ENCODE measurements at places on chromosomes 3 and 15. TPM values are rescaled to one million over a fixed set of nuclear protein-coding genes. Genes with fewer than 3 reads are reported as not detected.
A peak's percentile ranks its signal among the peaks of the same experiment; 100 is the strongest.

DNA sequence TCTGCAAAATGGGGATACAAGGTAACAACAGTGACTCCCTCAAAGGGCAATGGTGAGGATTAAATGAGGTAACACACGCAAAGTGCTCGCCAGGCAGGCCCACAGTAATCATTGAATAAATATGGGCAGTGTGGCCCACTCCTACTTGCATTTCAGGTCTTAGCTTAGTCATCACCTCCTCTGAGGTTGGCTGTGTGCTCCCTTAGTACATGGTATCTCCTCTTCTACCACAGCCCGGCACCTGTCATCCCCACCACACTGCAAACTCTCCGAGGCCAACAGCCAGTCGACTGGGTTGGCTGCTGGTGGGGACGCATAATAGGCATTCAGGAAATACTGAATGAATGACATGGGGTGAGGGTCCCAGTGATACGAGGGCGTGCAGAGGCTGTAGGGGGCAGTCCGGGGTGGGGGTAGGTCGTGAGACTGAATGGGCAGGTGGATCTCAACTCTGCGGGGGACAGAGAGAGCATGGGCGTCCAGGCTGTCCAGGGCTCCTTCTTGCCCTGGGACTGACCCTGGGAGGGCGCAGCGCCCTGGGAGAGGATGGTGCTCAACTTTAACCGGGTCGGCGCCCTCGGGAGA lies 375 bp upstream of the MYZAP start:
- DNase-seq: peak; percentile 22
- H3K4me3 ChIP-seq: no peak overlapping the region
- H3K36me3 ChIP-seq: no peaks in the 10 kb centered on the region
- peaks cover 17% of the 10 kb centered on the region for H3K4me1 ChIP-seq
- no peak overlapping the region for H3K27ac ChIP-seq
- H3K27me3 ChIP-seq: peaks cover 2% of the 10 kb centered on the region

DNA sequence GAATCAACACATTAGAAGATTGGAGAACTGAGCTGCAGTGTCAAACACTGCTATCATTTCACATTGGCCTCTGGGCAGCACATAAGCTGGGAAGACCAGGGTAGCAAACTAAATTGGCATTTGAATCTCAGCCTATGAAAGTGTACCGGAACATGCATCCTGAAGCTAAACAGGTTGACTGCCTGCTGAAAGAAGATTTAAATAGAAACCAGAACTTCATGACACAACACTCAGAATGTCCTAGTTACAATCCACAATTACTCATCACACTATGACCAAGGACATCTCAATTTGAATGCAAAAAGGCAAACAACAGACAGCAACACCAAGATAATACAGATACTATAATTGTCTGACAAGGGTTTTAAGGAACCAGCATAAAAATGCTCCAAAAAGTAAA lies 26.2 kb downstream of the TM2D3 start:
- H3K36me3 ChIP-seq: peaks cover 25% of the 10 kb centered on the region
- H3K27ac ChIP-seq: no peak overlapping the region
- no peak overlapping the region for H3K4me3 ChIP-seq
- no peaks in the 10 kb centered on the region for H3K4me1 ChIP-seq

Gene SAMMSON
- not detected for total RNA-seq

DNA sequence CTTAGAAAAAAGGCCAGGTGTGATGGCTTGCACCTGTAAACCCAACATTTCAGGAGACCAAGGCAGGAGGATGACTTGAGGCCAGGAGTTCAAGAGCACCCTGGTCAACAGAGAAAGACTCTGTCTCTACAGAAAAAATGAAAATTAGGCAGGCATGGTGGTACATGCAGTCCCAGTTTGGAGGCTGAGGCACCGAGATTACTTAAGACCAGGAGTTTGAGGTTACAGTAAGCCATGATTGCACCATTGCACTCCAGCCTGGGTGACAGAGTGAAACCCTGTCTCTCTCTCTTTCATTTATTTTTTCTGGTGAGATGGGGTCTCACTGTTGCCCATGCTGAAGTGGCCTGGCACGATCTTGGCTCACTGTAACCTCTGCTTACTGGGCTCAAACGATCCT lies 24.7 kb downstream of the IP6K1 start:
- peaks cover 12% of the 10 kb centered on the region for H3K36me3 ChIP-seq
- H3K27me3 ChIP-seq: no peaks in the 10 kb centered on the region
- no peak for DNase-seq
- H3K4me1 ChIP-seq: no peaks in the 10 kb centered on the region

DNA sequence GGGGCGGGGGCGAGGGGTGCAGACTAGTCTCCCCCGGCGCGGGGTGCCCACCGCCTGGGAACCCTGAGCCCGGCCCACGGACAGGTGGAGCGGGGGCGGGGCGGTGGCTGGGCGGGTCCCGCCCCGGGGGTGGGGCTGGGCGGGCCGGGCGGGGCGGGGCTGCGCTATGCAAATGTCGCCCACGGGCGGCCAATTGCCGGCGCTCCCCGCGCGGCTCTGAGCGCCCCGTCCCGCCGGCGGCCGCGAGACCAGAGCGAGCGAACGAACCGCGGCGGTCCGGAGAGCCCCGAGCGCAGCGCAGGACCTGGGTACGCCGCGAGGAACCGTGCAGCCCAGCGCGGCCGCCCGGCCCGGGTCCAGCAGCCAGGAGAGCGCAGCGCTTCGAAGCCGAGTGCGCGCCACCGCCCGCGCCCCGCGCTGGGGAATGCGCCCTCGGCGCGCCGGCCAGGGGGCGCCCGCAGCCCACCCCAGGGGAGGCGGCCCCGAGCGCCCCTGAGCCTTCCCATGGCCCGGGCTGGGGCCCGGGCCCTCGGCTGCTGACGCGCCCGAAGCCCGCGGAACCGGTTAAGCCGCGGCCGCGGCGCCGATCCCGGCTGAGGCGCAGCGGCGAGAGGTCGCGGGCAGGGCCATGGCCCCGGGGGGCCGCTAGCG lies at the start of gene SEMA3F:
Gene SEMA3F, plus strand, starts transcription at position 485 of the 651 bp plus-strand sequence. CDS start 4,299 bp downstream, outside the sequence.
- peaks cover 11% of the 10 kb centered on the region for H3K27me3 ChIP-seq
- H3K4me1 ChIP-seq: peaks cover 14% of the 10 kb centered on the region
- no peaks in the 10 kb centered on the region for H3K36me3 ChIP-seq
- DNase-seq: peak; percentile 57

- H3K27ac ChIP-seq: no peak overlapping the region
- H3K36me3 ChIP-seq: no peaks in the 10 kb centered on the region
- no peak overlapping the region for H3K4me3 ChIP-seq
Measured at GRCh38 chr3:182585532-182586150, 207.7 kb upstream of the ATP11B start.

DNA sequence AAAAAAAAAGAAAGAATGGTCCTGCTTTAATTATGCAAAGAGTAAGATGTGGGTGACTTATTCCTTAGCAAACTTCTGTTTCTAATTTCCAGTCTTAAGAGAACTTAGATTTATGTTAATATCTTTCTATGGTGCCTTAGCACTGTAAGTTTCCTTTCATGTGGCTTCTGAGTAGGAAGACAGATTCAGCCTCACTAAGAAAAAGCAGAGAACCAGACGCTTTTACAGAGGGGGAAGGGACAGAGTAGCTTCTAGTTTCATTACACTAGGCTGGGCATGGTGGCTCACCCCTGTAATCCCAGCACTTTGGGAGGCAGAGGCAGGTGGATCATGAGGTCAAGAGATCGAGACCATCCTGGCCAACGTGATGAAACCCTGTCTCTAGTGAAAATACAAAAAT lies 95.0 kb downstream of the DHX30 start:
- H3K27me3 ChIP-seq: no peaks in the 10 kb centered on the region
- H3K27ac ChIP-seq: no peak overlapping the region
- no peak overlapping the region for H3K4me3 ChIP-seq

DNA sequence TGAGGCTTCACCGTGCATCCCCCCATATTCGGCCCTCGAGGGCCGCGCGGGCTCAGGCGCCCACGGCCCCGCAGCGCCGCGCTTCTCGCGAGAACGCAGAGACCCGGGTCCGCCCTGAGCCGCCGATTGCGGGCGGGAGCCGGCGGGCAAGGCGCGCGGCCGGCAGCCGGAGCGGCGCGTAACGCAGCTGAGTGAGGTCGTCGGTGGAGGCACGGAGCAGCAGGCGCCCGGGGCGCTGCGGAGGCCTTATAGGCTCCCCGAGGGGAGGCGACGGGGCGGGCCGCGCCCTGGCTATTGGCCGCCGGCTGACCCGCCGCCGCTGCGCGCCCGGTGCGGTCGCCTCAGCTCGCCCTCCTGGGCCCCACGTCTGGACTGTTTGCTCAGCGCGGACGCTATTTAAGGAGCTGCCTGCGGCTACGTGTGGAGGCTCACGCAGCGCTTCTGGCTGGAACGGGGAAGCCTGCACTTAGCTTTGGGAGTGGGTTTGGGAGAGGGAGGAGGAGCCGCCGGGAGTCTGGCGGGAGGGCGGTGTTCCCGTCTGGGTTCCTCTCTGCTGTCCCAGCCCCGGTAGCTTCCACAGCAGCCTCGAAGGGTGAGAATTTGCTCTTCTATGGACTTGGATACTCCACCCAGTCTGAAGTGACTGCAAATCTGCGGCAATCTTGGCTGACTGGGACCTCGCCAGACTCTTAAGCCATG lies at the start of gene PLOD2:
Gene PLOD2, minus strand, starts transcription at position 221 of the 699 bp plus-strand sequence. Its CDS starts 195 bp downstream, at position 26.
- DNase-seq: no peak
- peaks cover 9% of the 10 kb centered on the region for H3K4me1 ChIP-seq
- H3K27me3 ChIP-seq: peaks cover 15% of the 10 kb centered on the region
- no peak within 1 kb of the TSS for H3K4me3 ChIP-seq
- H3K27ac ChIP-seq: no peak within 1 kb of the TSS

Gene WDR93
- total RNA-seq: not detected

Gene APOD
- not detected for total RNA-seq

Gene CCDC54
- total RNA-seq: not detected

GRCh38 chr3:131711114-131711768 lies 208.5 kb upstream of the MRPL3 start:
- H3K36me3 ChIP-seq: no peaks in the 10 kb centered on the region
- H3K27ac ChIP-seq: no peak overlapping the region
- DNase-seq: no peak
- no peaks in the 10 kb centered on the region for H3K4me1 ChIP-seq
- no peak overlapping the region for H3K4me3 ChIP-seq
- H3K27me3 ChIP-seq: peaks cover 4% of the 10 kb centered on the region

Gene TMIE
- 1.9 TPM for total RNA-seq

GRCh38 chr3:50617096-50617791 lies at the start of gene MAPKAPK3:
Gene MAPKAPK3, plus strand, starts transcription at chr3:50617151. Its CDS starts 415 bp downstream, at chr3:50617566.
- H3K27me3 ChIP-seq: no peaks in the 10 kb centered on the region
- peaks cover 79% of the 10 kb centered on the region for H3K4me1 ChIP-seq
- peak within 1 kb of the TSS; percentile 97 for H3K4me3 ChIP-seq
- no peak for DNase-seq
- peak within 1 kb of the TSS; percentile 88 for H3K27ac ChIP-seq

GRCh38 chr3:72126441-72127223 lies 341.7 kb upstream of the PROK2 start:
- no peak overlapping the region for H3K4me3 ChIP-seq
- H3K36me3 ChIP-seq: no peaks in the 10 kb centered on the region
- H3K27ac ChIP-seq: no peak overlapping the region
- no peaks in the 10 kb centered on the region for H3K27me3 ChIP-seq

- DNase-seq: no peak
- H3K4me3 ChIP-seq: no peak overlapping the region
- H3K27me3 ChIP-seq: no peaks in the 10 kb centered on the region
- H3K27ac ChIP-seq: no peak overlapping the region
Measured at GRCh38 chr3:67388738-67389137, 265.7 kb downstream of the SUCLG2 start.

Gene PLS1
- total RNA-seq: 1.2 TPM

Gene A4GNT
- total RNA-seq: not detected

DNA sequence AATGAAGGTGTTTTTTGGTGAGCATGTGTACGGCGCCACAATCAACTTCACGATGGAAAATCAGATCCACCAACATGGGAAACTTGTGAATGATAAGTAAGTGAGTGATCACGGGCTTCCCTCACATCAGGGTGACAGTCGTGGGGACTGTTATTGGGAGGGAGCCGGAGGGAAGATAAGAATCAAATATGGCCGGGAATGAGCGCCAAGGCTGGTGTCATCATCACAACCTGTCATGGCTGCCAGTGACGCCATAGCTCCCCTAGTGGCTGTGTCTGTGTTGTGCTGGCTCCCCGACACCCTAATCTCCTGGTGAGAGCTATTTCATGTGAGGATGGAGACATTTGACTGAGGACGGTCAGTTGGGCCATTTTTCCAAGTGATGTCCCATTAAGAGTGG lies 168.5 kb downstream of the SV2B start:
- peaks cover 4% of the 10 kb centered on the region for H3K4me1 ChIP-seq
- H3K36me3 ChIP-seq: no peaks in the 10 kb centered on the region
- no peak overlapping the region for H3K4me3 ChIP-seq
- H3K27ac ChIP-seq: no peak overlapping the region
- DNase-seq: no peak
- H3K27me3 ChIP-seq: peaks cover 3% of the 10 kb centered on the region

DNA sequence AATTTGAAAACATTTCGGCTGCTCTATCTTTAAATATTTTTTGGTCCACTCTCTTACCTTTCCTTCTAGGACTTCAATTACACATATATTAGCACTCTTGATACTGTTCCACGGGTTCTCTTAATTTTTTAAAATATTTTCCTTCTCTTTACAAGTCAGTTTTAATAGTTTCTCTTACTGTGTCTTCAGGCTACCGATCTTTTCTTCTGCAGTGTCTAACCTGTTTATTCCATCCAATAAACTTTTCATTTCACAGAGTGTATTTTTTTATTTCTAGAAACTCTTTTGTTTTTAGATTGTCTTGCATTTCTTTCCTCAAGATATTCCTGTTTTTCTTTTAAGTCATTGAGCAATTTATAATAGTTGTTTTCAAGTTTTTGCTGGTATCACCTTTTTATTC lies 27.7 kb downstream of the TCF12 start:
- DNase-seq: no peak
- no peaks in the 10 kb centered on the region for H3K27me3 ChIP-seq
- H3K27ac ChIP-seq: no peak overlapping the region
- peaks cover 6% of the 10 kb centered on the region for H3K36me3 ChIP-seq
- peaks cover 6% of the 10 kb centered on the region for H3K4me1 ChIP-seq

DNA sequence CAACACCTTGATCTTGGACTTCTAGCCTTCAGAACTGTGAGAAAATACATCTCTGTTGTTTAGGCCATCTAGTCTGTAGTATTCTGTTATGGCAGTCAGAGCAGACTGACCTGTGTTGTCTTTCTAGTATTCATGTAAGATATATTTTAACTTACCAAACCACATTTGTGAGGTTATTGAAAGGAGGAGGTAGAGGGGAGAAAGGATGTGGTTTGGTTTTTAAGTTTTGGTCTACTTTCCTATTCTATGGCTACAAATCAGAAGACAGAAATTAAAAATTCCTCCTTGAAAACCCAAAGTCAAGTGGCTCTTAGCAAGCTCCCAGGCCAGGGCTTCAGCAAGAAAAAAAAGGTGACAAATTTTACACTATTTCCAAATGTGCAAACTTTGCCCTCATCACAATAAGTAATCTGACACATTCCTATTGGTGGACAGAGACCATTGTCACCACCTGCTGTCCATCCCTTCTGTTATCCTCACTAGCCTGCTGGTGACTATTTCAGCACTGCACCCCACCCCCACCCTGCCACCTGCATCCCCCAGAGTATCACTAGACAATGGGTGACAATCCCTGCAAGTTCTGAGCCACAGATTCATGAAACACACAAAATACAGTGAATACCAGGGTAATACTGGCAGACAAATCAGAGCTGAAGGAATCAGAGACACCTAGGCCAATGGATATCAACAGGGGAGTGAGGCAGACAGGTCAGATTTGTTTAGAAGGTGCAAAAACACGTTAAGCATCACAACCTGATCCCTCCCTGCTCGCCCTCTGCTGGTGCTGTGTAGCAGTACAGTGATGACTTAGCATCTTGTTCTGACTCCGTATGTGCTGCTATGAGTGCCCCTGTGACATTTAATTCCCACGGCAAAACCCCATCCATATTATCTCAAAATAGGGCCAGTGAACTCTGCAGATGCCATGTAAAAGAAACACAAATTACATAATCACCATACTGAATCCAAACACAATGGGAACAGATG lies 79.0 kb upstream of the DCLK3 start:
- peaks cover 15% of the 10 kb centered on the region for H3K4me1 ChIP-seq
- peak; percentile 36 for DNase-seq
- peak overlapping the region; percentile 14 for H3K27ac ChIP-seq

Measured in CD4-positive, CD25-positive, alpha-beta regulatory T cell (primary cell).